Left kidney (tissue), 8 donors: ENCODE measurements at places on chromosomes 5 and 9. TPM values are rescaled to one million over a fixed set of nuclear protein-coding genes. Genes with fewer than 3 reads are reported as not detected.
A peak's percentile ranks its signal among the peaks of the same experiment; 100 is the strongest.

- no peak for DNase-seq
Measured at GRCh38 chr5:135213027-135213386, 179.0 kb upstream of the PITX1 start.

DNA sequence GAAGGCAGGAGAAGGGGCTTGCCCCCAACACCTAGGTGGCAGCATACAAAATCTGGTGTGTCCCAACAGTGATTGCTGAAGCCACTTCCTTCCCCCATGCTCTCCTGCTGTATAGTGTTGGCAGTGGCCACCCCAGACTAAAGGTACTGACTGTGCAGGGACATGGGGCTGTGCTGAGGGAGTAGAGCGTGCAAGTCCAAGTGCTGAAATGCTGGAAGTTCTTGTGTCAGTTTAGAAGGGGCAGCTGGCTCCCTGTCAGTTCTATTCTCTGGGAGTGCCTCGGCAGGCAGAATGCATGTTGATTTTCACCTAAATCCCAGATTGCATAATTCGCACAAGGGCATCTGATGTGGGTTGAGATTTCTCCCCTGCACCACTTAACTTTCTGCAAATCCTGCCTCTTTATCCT lies 68.6 kb downstream of the GDNF start:
- no peak for DNase-seq

- no peak for DNase-seq
Measured at GRCh38 chr9:125683486-125683885, 23.5 kb downstream of the MAPKAP1 start.

DNA sequence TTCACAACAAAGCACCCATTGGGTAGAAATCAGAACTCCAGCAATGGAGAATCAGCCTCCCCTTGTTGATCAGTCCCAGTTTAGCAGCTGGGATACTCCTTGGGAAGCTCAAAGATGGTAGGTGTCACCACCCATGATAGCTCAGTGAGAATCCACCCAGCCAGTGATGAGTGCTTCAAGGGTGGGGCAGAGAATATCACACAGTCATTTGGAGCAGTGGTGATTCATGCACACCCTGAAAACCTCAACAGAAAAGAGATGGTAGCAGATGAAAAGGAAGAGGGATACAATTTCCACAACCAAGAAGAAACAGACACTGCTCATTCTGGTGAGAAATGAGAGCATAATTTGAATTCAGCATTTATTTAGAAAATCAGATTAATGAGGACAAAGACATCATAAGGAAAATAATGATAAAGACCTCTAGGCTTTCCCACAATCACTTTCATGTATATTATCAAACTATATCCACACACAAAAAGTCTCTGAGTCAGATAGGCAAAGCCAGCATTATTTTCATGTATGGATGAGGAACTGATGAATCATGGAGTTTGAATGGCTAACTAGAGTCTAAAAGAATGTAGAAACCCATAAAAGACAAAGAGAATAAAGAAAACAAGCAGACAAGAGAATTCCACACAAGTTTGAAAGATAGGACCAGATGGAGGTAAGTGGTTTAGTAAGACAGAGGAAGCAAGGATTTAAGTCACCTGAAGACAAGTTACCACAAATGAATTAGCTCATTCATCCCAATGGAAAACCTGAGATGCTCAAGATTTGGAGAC lies 82.9 kb downstream of the FEM1C start:
- no peak for DNase-seq

DDX4 gene
- polyA plus RNA-seq: 0.12 TPM

DNA sequence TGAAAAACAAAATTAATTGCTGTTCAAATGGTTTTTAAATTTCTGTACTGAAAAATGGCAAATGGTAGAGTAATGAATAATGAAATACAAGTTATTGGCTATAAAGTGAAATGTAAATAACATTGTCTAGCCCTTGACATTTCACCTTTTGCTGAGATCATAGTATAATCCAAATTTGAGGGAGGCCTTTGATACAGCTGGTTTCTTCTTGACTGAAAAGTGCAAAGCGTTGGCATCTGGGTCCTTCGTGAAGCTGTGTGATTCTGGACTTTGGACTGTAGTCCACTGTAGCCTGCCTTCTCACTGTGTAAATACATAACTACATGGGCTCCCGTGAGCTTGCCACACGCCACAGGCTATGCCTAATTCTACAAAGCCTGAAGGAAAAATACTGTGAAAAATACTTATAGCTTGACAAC lies 52.3 kb downstream of the ARHGEF28 start:
- DNase-seq: no peak

- DNase-seq: peak; percentile 92
Measured at GRCh38 chr5:125484742-125485641, 738.6 kb upstream of the ZNF608 start.

OR1N2 gene
- not detected for polyA plus RNA-seq

DNA sequence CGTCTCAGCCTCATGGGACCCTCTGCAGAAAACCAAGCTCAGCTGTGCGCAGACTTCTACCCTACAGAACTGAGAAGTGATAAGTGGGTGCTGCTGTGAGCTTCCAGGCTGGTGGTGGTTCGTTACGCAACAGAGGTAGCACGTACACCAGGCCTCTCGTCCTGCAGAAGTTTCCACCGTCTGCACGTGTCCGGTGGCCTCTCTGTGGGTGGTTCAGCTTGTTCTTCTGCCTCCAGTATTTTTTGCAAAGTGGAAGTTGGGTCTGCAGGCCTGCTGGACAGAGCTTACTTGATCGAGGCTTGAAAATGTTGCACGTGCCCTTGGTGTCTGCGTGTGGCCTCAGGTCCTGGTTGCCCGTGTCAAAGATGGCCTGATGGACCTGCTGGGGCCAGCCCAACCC lies 27.5 kb downstream of the KCNT1 start:
- DNase-seq: no peak

DNA sequence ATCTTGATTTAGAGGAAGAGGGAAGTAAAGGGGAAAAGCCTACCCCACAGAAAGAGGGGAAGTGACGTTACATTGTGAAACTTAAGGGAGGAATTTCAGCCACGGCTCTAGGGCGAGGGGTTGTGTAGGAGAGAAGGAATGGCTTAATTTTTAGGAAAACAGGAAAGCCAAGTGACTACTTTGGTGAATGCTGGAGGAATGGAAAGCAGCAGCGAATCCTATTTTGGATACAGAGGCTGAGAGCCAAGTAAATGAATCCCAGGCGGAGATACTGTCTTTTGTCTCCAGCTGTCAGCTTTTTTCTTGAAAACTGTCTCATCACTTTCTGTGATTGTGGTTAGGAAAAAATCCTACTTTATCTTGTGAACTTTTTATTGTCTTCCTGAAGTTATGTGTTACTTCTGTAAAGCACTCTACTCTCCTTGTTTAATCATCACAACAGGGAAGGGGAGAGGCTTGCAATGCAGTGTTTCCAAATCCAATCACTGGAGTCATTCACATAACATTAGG lies 188.4 kb downstream of the TSSK1B start:
- no peak for DNase-seq

DNA sequence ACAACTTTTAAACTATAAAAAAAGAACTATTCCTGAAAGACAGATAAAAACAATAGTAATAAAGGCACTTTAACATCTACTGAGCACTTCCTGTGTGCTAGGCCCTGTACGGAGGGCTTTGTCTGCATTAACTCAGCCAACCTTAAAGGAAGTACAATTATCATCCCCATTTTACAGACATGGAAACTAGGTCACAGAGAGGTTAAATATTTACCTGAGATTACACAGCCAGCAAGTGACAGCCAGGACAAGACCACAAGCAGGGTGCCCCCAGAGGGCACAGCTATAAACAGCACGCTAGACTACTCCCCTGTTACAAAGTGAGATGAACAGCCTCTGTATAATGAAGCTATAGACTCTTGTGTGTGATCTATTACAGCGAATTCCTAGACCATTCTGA lies 25.5 kb downstream of the DDX31 start:
- no peak for DNase-seq

DNA sequence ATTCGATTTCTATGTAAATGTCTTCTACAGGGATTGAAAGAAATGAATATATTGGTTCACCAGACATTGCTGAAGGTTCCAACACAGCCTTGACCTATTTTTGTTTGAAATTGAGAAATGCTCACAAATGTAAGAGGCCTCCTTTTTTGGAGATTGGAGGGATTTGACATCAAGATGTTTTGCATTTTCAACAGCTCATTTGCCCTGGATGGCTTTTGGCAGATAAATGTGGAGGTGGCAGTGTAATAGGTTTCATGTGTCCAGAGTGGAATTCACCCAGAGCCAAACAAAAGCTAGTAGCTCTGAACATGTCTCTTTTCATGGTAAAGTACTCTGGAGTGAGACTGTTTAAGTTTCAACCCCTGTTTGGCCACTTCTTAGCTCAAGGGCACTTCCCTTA lies 77.3 kb downstream of the PALM2AKAP2 start:
- no peak for DNase-seq

DNA sequence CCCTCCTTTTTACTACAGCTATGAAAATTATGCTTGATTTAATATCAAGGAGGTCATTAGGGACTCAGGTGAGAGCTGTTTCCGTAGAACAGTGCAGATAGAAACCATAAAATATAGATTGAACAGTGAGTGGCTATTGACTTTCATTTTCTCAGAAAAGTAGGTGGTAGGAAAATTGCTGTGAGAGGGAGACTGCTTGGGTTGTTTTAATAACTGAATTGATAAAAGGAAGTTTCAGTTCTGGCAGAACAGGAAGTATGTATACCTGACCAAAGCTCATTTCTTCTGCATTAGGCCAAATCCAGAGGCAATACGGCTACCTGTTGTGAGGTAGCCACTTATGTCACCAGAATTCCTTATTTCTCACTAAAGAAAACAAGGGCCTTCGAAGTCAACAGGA lies 761.7 kb upstream of the ARRDC3 start:
- DNase-seq: no peak

GRCh38 chr5:84685121-84685894 lies 300.6 kb upstream of the EDIL3 start:
- DNase-seq: no peak

- DNase-seq: no peak
Measured at GRCh38 chr5:61429906-61430305, 97.8 kb downstream of the ZSWIM6 start.

DNA sequence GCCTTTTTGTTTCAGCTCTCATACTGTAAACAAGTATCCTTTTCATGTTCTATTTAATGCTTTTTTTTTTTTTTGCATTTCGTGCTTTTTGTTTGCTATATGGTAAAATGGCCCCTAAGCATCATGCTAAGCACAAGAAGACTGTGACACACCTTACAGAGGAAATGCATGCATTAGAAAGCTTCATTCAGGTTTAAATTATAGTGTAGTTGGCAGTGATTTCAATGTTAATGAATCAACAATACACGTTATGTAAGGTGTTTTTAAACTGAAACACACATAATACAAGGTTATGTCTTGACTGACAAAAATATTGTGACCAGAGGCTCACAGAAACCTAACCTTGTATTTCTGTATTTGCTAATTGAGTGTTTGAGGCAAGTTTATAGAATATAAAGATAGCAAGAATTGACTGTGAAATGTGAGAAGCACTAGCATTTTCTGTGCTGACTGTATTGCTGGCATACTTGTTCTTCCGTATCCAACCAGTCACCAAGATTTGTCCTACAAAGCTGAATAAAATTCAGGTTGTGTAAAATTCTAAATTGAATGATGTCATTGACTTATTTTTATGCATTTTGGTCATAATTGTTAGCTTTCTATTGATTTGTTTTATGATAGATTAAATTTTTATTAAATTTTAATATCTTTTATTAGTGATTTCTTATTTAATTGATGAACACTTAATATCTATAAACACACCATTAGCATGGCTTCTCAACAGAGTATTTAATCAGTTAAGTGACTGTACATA lies 4.1 kb downstream of the CFAP95 start:
- no peak for DNase-seq

- no peak for DNase-seq
Measured at GRCh38 chr5:118863345-118863744, 125.0 kb downstream of the DTWD2 start.

CA9 gene
- 0.58 TPM for polyA plus RNA-seq
